ENCODE measurements at places on chromosomes 7 and 10. TPM values are rescaled to one million over a fixed set of nuclear protein-coding genes. Genes with fewer than 3 reads are reported as not detected.

Gene ZNF775
- 10.0 TPM for total RNA-seq

Gene KCNH2
- total RNA-seq, result 17.2 TPM

Gene LRGUK
- 11.3 TPM for total RNA-seq

Gene RET
- total RNA-seq, result 1.6 TPM

Gene GHITM
- total RNA-seq, result 110 TPM

Gene OPN4
- not detected for total RNA-seq

Gene ZNF503
- total RNA-seq, result 1.9 TPM

Gene ZNF37A
- total RNA-seq, result 56.0 TPM

Gene EPC1
- 159 TPM for total RNA-seq

Gene GALNT17
- 17.2 TPM for total RNA-seq

Gene EFCAB10
- total RNA-seq, result 2.2 TPM

Gene C7orf33
- not detected for total RNA-seq

Gene HMX3
- not detected for total RNA-seq

Gene NPTX2
- total RNA-seq, result 9.7 TPM

Gene LOXL4
- total RNA-seq, result 0.31 TPM

Gene TSPAN15
- 5.0 TPM for total RNA-seq

Gene FBXL15
- total RNA-seq, result 9.4 TPM

Gene EVX1
- not detected for total RNA-seq

Gene MINPP1
- total RNA-seq, result 22.2 TPM

Gene RPEL1
- total RNA-seq, result not detected

Gene EIF5AL1
- not detected for total RNA-seq

Gene CRTAC1
- total RNA-seq, result 5.0 TPM

Gene BCCIP
- total RNA-seq, result 29.4 TPM

Gene VWA2
- 2.8 TPM for total RNA-seq

Gene OR2A1
- not detected for total RNA-seq

Gene FKBP6
- not detected for total RNA-seq
